K562 (cell line): ENCODE measurements at places on chromosomes 1 and 21.

GRCh38 chr1:3119725-3120124 lies 50.7 kb downstream of the PRDM16 start:
- DNase-seq = no peak

- no peak for DNase-seq
These were observed 72.8 kb downstream of the MORN1 start for GRCh38 chr1:2318314-2319278.

GRCh38 chr1:23202263-23202749 lies 15.0 kb downstream of the HTR1D start:
- no peak for DNase-seq

DNA sequence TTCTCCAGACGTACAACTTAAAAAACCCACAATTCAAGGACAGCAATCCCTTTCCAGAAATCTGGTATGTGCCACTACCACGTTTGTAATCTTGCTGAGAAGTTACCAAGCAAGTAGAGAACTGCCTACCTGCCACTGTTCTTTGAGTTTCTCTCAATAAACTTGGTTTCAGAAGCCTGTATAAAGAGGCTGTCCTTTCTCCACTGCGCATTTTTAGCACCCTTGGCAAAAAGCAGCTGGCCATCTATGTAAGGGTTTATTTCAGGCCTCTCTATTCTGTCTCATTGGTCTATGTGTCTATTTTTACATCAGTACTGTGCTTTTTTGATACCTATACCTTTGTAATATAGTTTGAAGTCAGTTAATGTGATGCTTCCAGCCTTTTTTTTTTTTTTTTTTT lies 665.1 kb upstream of the BRINP3 start:
- DNase-seq = no peak

GRCh38 chr1:17829579-17829978 lies 74.4 kb downstream of the ACTL8 start:
- DNase-seq = no peak

DNA sequence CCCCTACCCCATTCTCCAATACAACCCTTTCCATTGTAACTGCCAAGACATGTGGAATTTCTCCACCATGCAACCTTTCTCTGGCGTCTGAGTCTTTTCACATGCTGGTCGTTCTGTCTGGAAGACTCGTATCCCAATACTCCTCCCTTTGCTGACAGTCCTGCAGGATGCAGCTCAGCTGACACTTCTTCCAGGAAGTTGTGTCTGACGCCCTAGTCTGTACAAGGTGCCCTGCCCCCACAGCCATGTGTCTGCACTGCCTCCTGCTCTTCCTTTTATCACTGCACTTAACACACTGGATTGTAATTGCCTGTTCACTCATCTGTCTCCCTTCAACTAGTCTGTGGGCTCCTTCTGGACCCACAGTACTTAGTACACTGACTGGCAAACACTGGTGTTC lies 188.0 kb downstream of the LMX1A start:
- DNase-seq = no peak

- no peak for DNase-seq
These were observed 98.3 kb upstream of the FGGY start for GRCh38 chr1:59198564-59198963.
